ENCODE measurements at places on chromosomes 7 and 10.

DNA sequence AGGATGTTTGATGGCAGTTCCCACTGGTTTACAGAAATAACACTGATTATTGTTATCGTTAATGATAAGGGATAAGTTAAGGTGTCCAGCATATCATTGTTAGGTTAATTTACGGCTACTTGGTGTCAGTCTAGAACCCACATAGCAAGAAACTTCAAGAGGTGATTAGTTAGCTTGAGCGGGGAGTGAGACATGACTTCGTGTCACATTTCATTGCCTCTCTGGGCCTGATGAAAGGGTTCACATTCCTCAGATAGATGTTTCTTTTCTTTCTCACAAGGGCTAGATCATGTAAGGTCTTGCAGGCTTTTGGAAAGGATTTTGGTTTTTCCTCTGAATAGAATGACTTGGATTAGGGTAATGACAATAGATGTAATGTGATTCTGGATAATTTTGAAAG lies 26.7 kb downstream of the WAC start:
- DNase-seq: no peak

GRCh38 chr10:124640538-124641231 lies 103.5 kb downstream of the FAM53B start:
- DNase-seq: no peak

DNA sequence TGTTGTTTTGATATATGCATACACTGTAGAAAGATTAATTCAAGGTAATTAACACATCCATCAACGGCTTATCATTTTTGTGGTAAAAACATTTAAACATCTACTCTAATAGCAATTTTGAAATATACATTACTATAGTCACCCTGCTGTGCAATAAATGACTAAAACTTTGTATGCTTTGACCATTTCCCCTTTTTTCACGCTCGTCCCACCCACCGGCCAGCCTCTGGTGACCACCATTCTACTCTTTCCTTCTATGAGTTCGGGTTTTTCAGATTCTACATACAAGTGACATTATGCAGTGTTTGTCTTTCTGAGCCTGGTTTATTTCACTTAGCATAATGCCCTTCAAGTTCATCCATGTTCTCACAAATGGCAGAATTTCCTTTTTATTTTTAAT lies 21.3 kb downstream of the CYCS start:
- DNase-seq: no peak

GRCh38 chr7:35035511-35035961 lies 1.7 kb downstream of the DPY19L1 start:
- no peak for DNase-seq

DNA sequence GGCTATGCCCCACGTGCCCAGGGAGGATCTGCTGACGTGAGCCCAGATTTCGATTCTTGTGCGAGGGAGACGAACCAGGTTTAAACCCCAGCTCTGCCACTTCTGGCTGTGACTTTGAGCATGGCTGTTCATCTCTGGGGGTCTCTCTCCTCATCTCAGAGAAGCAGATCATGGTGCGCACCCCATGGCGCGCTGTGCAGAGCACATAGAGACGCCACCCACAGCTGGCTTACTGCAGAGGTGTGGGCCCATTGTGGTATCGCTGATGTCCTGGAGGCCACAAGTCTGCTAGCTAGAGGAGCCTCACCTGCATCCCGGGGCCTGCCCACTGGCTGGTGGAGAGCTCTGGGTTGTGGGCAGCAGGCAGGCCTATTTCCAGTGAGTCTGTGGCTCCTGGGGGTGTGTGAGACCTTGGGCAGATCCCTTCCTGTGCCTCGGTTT lies 140.5 kb downstream of the LHPP start:
- DNase-seq: no peak

GRCh38 chr10:49668684-49669083 lies 10.8 kb upstream of the C10orf53 start:
- DNase-seq: no peak

- no peak for DNase-seq
These were observed 98.1 kb upstream of the NANOS1 start for GRCh38 chr10:118931436-118931835.
